Activated CD4-positive, alpha-beta T cell treated with anti-CD3 and anti-CD28 coated beads, Interleukin-2, amount 10 ng/mL, durations not matched to agents 7 days and 5 days (primary cell): ENCODE measurements at places on chromosomes 11 and 22. TPM values are rescaled to one million over a fixed set of nuclear protein-coding genes. Genes with fewer than 3 reads are reported as not detected.

CST6 gene
- not detected for total RNA-seq

STK33 gene
- total RNA-seq = 1.1 TPM

RPL27A gene
- total RNA-seq = 737 TPM

P2RY6 gene
- not detected for total RNA-seq

CCDC89 gene
- 0.52 TPM for total RNA-seq

POLA2 gene
- total RNA-seq = 55.2 TPM

DNA sequence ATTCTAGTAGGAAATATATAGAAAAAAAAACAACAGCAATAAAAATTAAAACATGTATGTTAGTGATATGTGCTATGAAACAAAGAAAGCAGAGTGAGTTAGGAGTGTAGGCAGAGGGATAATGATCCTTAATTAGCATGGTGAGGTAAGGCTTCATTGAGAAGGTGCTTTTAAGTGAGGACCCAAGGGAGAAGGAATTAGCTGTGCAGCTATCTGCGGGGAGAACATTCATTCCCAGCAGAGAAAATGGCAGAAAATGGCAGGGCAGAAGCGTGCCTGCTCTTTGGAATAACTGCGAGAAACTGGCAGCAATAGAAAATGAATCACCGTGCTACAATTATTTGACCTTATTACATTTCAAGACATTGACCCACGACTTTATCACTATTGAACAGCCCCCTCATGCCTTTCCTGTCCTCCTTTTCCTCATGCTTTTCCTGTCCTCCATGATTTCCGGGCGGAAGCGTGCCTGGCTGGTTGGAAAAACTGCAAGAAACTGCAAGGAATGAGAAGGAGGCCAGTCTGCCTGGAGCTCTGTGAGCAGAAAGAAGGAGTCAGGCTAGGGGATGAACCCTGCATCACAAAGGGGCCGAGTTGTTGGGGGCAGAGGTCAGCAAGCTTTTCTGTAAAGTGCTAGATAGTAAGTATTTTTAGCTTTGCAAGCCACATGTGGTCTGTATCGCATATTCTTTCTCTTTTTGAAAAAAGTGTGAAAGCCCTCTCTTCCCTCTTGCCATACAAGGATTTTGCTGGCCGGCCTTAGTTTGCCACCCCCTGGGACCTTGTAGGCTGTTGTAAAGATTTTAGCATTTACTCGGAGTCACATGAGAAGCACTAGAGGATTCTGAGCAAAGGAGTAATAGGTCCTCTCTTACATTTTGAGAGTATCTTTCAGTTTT is 37.1 kb upstream of the SWAP70 start:
- no peaks in the 10 kb centered on the region for H3K36me3 ChIP-seq
- peaks cover 7% of the 10 kb centered on the region for H3K27me3 ChIP-seq
- no peak for DNase-seq
- no peaks in the 10 kb centered on the region for H3K4me1 ChIP-seq
- no peak overlapping the region for H3K27ac ChIP-seq
- no peak overlapping the region for H3K4me3 ChIP-seq

DNA sequence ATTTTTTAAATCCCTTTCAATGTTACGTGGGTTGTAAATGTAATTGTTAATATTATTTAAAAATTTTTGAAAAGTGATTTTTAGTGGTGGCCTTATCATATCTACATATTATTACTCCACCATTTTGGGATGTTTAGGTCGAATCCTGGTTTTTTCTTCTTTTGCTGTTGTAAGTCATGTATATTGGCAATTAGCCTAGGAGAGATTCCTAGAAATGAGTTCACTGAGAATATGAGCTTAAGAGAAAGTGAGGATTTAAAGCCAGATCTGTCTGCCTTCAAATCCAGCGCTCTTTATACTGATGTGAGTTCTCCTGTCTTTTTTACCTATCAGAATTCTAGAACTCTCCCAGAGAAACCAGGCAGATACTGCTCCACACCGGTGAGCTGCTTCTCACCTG is 56.1 kb downstream of the PTPRJ start:
- no peak for DNase-seq
- H3K27ac ChIP-seq = peak overlapping the region; percentile 31
- H3K36me3 ChIP-seq = peaks cover 68% of the 10 kb centered on the region
- H3K27me3 ChIP-seq = no peaks in the 10 kb centered on the region
- H3K4me1 ChIP-seq = peaks cover 82% of the 10 kb centered on the region

GRCh38 chr11:2968341-2968900 is 23.7 kb downstream of the NAP1L4 start:
- DNase-seq = no peak
- H3K4me3 ChIP-seq = no peak overlapping the region
- H3K36me3 ChIP-seq = peaks cover 78% of the 10 kb centered on the region
- H3K4me1 ChIP-seq = peaks cover 18% of the 10 kb centered on the region
- no peak overlapping the region for H3K27ac ChIP-seq

GRCh38 chr22:33272180-33272579 is 214.0 kb upstream of the SYN3 start:
- DNase-seq = no peak
- H3K36me3 ChIP-seq = no peaks in the 10 kb centered on the region
- H3K4me3 ChIP-seq = no peak overlapping the region
- H3K27ac ChIP-seq = no peak overlapping the region
- no peaks in the 10 kb centered on the region for H3K4me1 ChIP-seq

GRCh38 chr11:80856066-80856465 is 1415.2 kb upstream of the TENM4 start:
- H3K27ac ChIP-seq = no peak overlapping the region
- H3K27me3 ChIP-seq = no peaks in the 10 kb centered on the region
- H3K4me3 ChIP-seq = no peak overlapping the region
- DNase-seq = no peak
- H3K4me1 ChIP-seq = no peaks in the 10 kb centered on the region

GRCh38 chr22:17772958-17773605 is 1.2 kb downstream of the BID start:
- H3K4me3 ChIP-seq = peak overlapping the region; percentile 81
- peaks cover 19% of the 10 kb centered on the region for H3K36me3 ChIP-seq
- DNase-seq = no peak
- H3K27me3 ChIP-seq = peaks cover 15% of the 10 kb centered on the region
- peaks cover 59% of the 10 kb centered on the region for H3K4me1 ChIP-seq

- no peaks in the 10 kb centered on the region for H3K4me1 ChIP-seq
- no peaks in the 10 kb centered on the region for H3K36me3 ChIP-seq
- no peak overlapping the region for H3K4me3 ChIP-seq
- H3K27me3 ChIP-seq = peaks cover 13% of the 10 kb centered on the region
- no peak overlapping the region for H3K27ac ChIP-seq
These were observed 141.3 kb downstream of the NAV2 start for GRCh38 chr11:19853920-19854319.
